ENCODE measurements at places on chromosomes 6 and 20. TPM values are rescaled to one million over a fixed set of nuclear protein-coding genes. Genes with fewer than 3 reads are reported as not detected.

DNA sequence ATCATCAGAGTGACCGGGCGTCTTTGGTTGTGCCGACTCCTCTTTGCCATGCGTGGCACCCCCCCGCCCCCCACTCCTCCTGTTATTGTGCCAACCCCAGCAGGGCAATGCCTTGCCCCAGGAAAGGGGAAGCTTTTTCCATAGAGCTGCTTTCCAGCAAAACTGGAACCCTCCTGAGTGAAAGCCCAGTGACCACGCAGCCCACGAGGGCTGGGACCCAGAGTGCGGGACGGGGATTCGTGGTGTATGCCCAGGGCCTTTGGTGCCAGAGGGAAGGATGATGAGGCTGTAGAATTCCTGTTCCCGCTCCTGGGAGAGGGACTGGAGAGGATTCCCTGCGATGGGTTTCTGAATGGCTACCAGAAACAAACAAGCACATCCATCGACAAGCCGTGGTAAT is 116.8 kb upstream of the BACH2 start:
- DNase-seq = peak; percentile 36

DNA sequence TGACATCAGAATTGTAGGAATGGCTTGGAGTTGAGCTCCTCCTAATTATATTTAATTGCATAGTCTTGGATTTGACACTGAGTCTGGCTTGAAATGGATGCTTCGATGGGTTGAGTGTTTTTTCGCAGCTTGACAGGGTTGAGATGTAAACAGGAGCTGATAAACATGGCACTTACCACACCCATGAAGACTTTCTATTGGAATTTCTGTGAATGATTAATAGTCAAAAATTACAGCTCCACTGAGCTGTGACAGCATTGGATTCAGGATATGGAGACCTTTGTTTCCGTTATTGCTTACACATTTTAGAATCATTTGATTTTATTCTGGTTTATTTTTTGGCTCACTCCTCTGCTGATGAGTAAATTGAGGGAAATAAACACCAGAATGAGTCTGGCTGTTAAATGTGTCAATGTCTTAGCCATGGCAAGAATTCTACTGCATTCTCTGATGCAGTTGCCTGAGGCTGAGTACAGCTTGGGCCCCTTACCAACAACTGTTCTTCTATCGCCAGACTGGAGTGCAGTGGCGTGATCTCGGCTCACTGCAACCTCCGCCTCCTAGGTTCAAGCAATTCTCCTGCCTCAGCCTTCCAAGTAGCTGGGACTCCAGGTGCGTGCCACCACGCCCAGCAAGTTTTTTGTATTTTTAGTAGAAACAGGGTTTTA is 128.1 kb upstream of the DOK5 start:
- DNase-seq = no peak

DNA sequence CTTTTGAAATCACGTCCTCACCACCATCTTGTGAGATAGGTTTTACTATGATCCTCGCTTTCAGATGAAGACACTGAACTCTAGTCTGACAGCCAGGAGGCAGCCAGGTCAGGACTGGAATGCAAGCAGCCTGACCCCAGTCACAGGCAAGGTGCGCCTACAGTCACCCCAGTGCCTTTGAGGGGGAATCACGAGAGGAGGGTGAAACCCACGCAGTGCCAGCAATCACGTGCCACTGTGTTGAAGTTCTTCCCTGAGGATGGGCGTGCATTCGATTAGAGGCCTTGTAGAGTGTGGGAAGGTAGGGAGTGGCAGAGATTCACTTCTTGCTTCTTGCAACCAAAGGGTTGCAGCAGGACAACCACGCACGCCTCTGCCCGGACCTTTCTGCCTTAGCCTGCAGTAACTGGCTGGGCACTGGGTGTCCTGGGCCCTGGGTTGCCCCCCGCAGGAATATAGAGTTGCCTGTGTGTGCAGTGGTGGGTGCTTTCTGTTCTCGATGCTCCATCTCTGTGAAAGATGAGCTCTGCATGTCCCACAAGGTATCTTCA is 33.7 kb upstream of the IRF4 start:
- no peak for DNase-seq

- no peak for DNase-seq
These were observed 41.6 kb upstream of the PMEPA1 start for GRCh38 chr20:57751411-57751810.

DNA sequence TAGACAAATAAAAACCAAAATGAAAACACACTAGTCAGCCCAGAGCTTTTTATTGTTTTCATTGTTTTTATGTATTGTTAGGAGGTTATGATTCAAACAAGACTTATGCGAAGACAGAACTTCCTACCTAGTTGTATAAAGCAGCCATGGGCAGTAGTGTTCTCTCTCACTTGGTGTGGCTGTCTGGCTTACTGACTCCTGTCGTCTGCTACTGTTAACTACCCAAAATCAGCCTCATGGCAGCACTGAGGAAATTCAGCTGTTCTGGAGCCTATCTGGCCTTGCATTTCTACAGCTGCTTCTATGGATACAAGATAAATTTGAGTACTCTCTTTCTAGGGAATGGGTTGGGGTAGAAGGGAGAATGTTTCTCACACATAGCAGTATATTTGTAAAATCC is 20.4 kb downstream of the VTA1 start:
- no peak for DNase-seq

DNA sequence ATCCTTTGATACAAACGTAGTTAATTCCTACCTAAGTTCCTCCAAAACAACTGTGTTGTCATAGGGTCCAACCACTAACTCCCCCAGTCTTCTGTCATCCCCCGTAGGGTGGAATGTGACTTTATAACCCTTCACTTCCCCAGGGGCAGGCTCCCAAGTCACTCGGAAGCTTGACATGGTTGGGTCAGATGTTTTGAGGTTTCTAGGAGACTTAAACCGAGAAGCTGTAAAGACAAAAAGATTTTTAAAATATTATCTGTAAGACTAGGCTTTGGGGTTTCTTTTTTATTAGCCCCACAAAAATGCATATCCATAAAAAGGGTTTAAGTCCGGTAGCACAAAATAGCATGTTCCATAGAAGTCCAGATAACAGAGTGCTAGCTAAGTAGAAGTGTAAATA is 50.2 kb downstream of the COL12A1 start:
- no peak for DNase-seq

DNA sequence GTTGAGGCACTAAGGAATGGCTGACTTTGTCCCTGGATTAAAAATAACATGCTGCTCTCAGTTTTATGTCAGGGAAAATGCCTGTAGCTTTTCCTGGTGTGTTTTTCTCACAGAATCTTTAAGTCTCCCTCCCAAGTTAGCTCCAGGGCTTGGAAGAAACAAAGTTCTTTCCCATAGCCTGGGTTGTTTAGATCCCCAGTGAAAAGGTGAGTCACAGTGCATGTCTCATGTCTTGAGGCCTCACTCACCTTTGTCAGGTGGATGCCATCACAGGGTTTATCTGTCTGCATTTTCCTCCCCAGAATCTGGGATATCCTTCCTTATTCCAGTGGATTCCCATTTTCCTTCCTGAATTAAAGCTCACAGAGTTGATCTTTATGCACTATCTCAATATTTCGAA is 722.4 kb downstream of the GRIK2 start:
- no peak for DNase-seq

DNA sequence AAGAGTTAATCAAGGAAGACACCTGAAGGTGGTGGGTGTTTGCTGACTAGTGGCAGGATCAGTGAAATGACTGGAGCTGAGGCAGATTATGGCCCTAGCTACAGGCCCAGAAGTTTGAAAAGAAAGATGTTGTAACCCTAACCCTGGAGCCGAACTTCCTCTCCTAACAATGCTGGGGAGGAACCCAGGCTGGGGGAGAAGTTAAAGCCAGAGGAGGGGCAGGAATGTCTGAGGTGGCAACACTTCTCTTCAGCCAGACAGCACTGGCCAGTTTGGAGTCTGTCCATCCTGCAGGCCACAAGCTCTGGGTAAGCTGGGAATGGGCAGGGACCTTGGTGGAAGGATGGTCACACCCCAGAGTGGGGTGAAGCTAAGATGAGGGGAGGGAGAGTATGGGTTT is at the start of gene LST1:
Gene LST1 (plus strand): TSS at position 270 of the 400 bp plus-strand sequence. CDS start 1,023 bp downstream, outside the sequence.
- no peak for DNase-seq

DNA sequence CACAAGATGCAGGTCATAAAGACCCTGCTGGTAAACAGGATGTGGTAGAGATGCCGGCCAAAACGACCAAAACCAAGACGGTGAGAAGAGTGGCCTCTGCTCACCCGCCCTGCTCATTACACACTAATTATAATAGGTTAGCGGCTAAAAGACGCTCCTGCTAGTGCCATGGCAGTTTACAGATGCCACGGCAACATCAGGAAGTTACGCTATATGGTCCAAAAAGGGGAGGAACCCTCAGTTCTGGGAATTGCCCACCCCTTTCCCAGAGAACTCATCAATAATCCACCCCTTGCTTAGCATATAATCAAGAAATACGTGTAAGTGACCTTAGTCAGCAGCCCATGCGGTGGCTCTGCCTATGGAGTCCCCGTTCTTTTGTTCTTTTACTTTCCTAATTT is 17.6 kb downstream of the BHLHE23 start:
- no peak for DNase-seq

DNA sequence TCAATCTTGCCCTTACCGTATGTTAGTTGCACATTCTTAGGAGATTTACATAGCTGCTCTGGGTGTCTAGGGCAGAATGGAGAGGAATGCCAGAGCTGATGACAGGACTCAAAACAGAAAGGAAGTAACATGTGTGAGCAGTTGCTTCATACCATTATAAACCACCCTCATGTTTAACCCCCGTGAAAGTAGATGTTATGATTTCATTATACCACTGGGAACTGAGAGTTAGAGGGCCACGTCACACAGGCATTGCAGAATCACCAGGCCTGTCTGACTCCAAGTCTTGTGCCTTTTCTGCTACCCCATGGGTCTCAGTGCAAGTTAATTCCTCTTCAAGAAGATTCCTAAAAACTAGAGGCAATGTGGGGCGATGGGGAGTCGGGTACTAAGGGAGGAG is 23.5 kb upstream of the SIM1 start:
- DNase-seq = no peak

GRCh38 chr6:169417101-169417500 is 163.5 kb upstream of the THBS2 start:
- DNase-seq = no peak

- no peak for DNase-seq
These were observed 26.6 kb upstream of the C6orf58 start for GRCh38 chr6:127550403-127550802.

DNA sequence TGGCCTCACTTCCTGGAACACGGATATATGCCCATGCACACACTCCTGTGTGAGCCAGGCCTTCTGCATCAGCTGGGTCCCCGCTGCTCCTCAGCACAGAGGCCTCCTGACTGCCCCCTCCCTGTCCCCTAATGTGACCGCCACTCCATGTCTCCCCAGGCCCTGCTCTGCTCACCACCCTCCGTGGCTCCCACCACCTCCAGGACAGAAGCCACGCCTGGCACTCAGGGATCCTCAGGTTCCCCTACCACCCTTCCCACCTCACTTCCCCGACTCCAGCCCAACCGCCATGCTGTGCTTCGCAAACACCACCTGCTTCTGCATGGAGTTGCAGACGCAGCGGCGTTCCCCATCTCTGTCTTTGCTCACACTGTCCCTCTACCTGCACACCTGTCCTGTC is 4.3 kb upstream of the SRC start:
- no peak for DNase-seq

GRCh38 chr20:45823949-45824835 is 2.9 kb downstream of the TNNC2 start:
- DNase-seq = peak; percentile 62

DNA sequence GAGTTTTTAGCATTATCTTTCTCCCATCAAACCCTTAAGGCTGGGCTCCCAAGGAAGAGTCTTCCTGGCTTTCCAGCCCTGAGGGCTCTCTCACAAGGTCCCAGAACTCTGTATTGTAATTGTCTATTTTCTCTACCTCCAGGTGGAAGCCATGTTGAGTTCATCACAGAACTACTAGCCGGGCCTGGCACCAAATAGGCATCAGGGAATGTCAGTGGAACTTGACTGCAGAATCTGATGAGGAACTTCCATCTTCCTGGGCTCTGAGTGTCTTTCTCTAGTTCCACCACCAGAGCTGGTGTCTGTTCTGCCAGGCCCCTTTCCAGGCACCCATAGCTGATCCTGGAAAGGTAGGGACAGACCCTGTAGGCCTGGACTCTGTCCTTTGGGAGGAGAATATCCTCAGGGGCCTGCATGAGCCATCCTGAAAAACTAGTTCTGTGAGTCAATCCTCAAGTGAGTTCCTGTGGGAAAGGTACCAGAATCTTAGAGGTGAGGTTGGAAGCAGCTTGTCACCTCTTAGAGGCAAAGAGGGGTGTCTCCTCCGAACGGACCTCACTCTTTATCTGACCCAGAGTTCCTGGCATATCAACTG is 11.1 kb upstream of the TOP1 start:
- no peak for DNase-seq

GRCh38 chr20:3714092-3714491 is 1.7 kb upstream of the SIGLEC1 start:
- no peak for DNase-seq

DNA sequence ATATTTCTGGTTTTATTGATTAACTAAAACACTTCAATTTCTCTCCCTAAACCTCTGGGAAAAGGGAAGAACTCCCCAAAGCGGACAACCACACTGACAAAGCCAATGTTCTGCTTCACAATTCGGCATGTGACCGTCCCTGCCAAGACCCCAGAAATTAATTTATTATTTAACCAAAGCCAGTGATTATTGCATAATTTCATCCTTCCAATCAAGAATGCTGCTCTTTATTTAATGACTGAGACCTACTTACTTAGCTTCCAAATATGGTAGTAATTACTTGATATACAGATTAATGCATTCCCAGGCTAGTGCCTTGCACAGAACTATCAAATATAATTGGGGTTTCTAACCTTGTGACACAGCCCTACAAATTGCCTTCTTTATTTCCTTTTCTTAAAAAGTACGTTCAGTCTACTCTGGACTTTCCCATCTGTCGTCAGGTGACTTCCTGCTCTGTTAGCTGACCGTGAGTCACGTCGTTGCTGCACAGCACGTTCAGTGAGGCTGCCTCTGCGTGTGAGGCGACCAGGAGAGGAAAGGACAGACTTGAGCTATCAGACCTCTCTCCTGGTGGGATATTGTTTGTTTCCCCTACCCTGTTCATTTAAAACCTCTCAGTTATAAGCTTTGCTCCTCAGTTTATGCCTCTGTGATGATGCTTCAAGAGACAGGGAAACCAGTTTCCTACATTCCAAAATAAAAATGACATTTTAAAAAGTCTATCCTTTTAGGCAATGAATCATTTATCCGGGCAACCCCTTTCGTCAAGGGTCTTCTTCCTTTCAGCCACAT is 55.7 kb upstream of the TNFAIP3 start:
- DNase-seq = no peak

The AKAP7 gene
- 0.75 TPM for polyA plus RNA-seq

The ACTL10 gene
- 0.25 TPM for polyA plus RNA-seq

The SEL1L2 gene
- not detected for polyA plus RNA-seq

The UNC93A gene
- not detected for polyA plus RNA-seq

The C6orf58 gene
- 0.07 TPM for polyA plus RNA-seq

The RRAGD gene
- polyA plus RNA-seq = 0.05 TPM

Data from SK-N-SH (cell line).